Stomach (tissue), 19 donors: ENCODE measurements at places on chromosomes 12 and 14. TPM values are rescaled to one million over a fixed set of nuclear protein-coding genes. Genes with fewer than 3 reads are reported as not detected.

GRCh38 chr12:66708704-66709456 lies 30.0 kb upstream of the GRIP1 start:
- H3K36me3 ChIP-seq, result no peaks in the 10 kb centered on the region
- peak; percentile 29 for DNase-seq
- H3K4me1 ChIP-seq, result peaks cover 4% of the 10 kb centered on the region
- no peak overlapping the region for H3K27ac ChIP-seq
- H3K4me3 ChIP-seq, result no peak overlapping the region
- no peaks in the 10 kb centered on the region for H3K27me3 ChIP-seq

- H3K27me3 ChIP-seq, result peaks cover 16% of the 10 kb centered on the region
- DNase-seq, result no peak
- H3K4me3 ChIP-seq, result no peak overlapping the region
These were observed 164.7 kb downstream of the ADCK1 start for GRCh38 chr14:77964586-77964985.

The SMCO2 gene
- not detected for total RNA-seq

DNA sequence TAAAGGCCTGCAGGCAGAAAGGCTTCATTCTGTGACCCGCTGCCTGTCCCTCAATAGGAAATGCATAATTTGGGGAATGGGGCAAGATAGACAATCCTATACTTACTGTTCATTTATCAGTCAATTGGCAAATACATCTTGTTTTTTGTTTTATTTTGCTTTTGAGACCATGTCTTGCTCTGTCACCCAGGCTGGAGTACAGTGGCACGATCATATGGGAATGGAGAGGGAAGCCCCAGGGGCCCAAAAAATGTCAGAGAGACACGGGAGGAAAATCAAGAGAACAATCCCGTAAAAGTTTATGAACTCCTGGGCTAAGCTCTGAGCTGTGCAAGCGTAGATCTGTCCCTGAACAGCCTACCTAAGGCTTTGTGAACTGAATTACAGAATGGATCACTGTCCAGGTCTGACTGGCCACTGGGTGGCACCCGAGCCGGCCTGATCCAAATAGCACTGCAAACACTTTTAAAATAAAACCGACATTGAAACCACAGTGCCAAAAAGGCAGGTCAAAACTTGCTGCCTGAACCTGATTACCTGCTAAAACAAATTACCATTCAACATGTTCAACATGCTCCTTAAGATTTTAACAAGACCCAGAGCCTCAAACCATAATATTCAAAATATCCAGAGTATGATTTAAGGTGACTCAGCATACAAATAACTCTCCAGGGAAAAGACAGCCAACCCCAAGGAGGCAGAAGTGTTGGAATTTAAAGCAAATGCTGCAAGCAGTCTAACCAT lies 11.8 kb downstream of the COPS7A start:
- no peak overlapping the region for H3K4me3 ChIP-seq
- no peak overlapping the region for H3K27ac ChIP-seq
- DNase-seq, result peak; percentile 77
- H3K36me3 ChIP-seq, result peaks cover 34% of the 10 kb centered on the region

DNA sequence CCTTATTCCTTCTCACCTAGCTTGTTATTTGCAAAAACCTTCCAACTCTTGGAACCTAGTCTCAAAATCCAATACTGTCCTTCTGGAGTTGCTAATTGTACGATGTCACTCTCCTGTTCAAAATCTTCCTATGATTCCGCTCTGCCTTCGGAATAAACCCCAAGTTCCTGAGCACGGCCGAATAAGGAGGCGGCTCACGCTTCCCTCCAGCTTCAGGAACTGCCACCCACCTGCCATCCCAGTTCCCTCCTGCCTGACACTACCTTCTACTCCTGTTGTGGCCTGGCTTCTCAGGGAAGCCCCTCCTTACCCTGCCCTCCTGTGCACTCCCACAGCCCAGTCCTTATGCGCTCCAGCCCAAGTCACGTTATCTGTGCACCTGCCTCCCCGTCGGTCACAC lies 73.2 kb downstream of the SETD3 start:
- H3K36me3 ChIP-seq, result peaks cover 88% of the 10 kb centered on the region
- H3K4me1 ChIP-seq, result peaks cover 13% of the 10 kb centered on the region
- H3K27ac ChIP-seq, result no peak overlapping the region
- no peaks in the 10 kb centered on the region for H3K27me3 ChIP-seq
- H3K4me3 ChIP-seq, result no peak overlapping the region

DNA sequence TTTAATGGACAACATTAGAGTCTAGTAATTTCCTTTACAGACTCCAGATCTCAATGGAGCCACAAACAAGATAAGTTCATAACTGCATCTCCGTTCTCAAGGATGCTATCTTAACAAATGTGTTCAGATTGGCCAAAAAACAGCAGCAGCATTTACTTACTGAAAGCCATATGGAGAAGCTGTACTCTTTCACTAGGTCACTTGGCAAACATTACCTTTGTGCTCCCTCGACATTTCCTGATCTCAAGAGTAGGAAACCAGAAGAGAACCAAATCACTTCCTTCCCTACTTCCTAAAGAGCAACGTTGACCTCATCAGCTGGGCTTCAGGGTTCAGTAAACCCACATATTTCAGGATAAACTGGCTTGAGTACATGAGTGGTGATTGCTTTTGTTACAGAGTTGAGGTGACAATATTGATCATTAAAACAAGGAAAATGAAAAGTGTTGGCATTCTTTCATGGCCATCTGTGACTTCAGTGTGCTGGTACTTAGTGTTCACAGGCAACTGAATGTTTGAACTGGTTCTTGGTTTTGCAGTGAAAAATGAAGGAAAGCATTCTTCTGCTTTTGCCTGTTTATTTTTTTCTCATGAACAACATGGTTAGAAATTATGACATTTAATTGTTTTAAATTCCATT lies 449.6 kb downstream of the TMEM117 start:
- no peak for DNase-seq
- H3K4me3 ChIP-seq, result no peak overlapping the region
- H3K27ac ChIP-seq, result no peak overlapping the region
- H3K4me1 ChIP-seq, result peaks cover 10% of the 10 kb centered on the region
- no peaks in the 10 kb centered on the region for H3K27me3 ChIP-seq
- H3K36me3 ChIP-seq, result no peaks in the 10 kb centered on the region

DNA sequence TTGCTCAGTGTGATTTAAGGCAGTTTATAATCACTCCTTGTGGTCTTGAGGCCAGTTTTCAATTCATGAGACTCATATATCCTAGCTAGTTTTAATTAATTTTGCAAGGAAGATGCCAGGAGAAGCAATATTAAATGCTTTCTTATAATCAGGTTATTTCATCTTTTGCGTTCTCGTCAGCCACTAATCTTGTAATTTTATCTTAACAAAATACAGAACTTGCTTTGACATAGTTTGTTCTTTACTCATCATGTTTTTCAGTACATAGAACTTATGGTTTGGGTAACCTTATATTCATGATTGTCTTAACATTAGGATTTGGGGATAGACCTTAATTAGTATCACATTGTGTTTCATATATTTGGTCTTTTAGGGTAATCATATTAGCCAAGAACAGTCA lies 76.0 kb downstream of the LIN52 start:
- H3K27ac ChIP-seq, result no peak overlapping the region
- no peak overlapping the region for H3K4me3 ChIP-seq
- H3K36me3 ChIP-seq, result peaks cover 13% of the 10 kb centered on the region

The NAV3 gene
- 3.5 TPM for total RNA-seq

DNA sequence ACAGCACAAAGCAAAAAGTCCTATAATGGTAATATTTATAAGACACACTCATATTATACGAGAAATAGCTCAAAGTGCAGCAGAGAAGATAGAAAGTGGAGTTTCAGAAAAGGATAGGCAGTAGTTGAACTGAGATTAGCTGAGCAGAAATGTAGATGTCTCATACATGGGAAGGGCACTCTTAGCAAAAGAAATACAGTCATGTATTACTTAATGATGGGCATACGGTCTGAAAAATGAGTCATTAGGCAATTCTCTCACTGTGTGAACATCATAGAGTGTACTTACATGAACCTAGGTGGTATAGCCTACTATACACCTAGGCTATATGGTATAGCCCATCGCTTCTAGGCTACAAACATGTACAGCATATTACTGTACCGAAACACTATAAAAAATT lies 671.3 kb downstream of the RPS29 start:
- no peak overlapping the region for H3K27ac ChIP-seq
- no peaks in the 10 kb centered on the region for H3K36me3 ChIP-seq
- no peaks in the 10 kb centered on the region for H3K4me1 ChIP-seq
- DNase-seq, result no peak
- H3K4me3 ChIP-seq, result no peak overlapping the region

GRCh38 chr14:59464486-59465315 lies 479 bp downstream of the GPR135 start:
- no peaks in the 10 kb centered on the region for H3K36me3 ChIP-seq
- H3K27ac ChIP-seq, result peak overlapping the region; percentile 64
- peaks cover 20% of the 10 kb centered on the region for H3K4me1 ChIP-seq
- no peaks in the 10 kb centered on the region for H3K27me3 ChIP-seq

DNA sequence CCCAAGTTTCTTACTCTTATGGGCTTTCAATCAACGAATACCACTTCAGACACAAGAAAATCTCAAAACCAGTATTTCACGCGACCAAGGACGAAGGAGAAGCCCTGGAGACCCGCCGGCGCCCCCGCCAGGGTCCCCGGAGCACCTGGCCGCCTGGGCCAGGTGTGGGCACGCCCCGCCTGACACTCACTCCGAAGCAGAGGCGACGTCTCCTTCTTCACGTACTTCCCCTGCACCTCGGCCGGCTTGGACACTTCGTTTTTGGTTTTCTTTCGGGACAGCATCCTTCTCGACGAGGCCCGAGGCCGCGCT lies 466 bp downstream of the SAV1 start:
- peaks cover 43% of the 10 kb centered on the region for H3K4me1 ChIP-seq
- H3K36me3 ChIP-seq, result peaks cover 7% of the 10 kb centered on the region
- peak overlapping the region; percentile 75 for H3K4me3 ChIP-seq
- H3K27ac ChIP-seq, result peak overlapping the region; percentile 97
- no peaks in the 10 kb centered on the region for H3K27me3 ChIP-seq

- H3K27me3 ChIP-seq, result no peaks in the 10 kb centered on the region
- no peak for DNase-seq
- no peak overlapping the region for H3K4me3 ChIP-seq
- no peaks in the 10 kb centered on the region for H3K4me1 ChIP-seq
These were observed 47.2 kb downstream of the ALDH1L2 start for GRCh38 chr12:105036937-105037649.

The SLC6A12 gene
- total RNA-seq, result not detected

- no peak for DNase-seq
- no peaks in the 10 kb centered on the region for H3K27me3 ChIP-seq
- H3K36me3 ChIP-seq, result no peaks in the 10 kb centered on the region
- H3K4me1 ChIP-seq, result no peaks in the 10 kb centered on the region
- no peak overlapping the region for H3K4me3 ChIP-seq
These were observed 491.5 kb downstream of the SLC6A15 start for GRCh38 chr12:84421103-84421502.

- no peak overlapping the region for H3K4me3 ChIP-seq
- H3K27me3 ChIP-seq, result no peaks in the 10 kb centered on the region
- H3K36me3 ChIP-seq, result no peaks in the 10 kb centered on the region
- no peaks in the 10 kb centered on the region for H3K4me1 ChIP-seq
These were observed 54.0 kb upstream of the ELK3 start for GRCh38 chr12:96140174-96140573.

GRCh38 chr12:22406627-22407026 lies 72.1 kb upstream of the ST8SIA1 start:
- no peak overlapping the region for H3K4me3 ChIP-seq
- H3K27me3 ChIP-seq, result no peaks in the 10 kb centered on the region
- no peak overlapping the region for H3K27ac ChIP-seq
- H3K4me1 ChIP-seq, result no peaks in the 10 kb centered on the region
- no peaks in the 10 kb centered on the region for H3K36me3 ChIP-seq
- no peak for DNase-seq

- H3K4me3 ChIP-seq, result peak overlapping the region; percentile 87
- H3K36me3 ChIP-seq, result no peaks in the 10 kb centered on the region
These were observed 610 bp downstream of the TMTC2 start for GRCh38 chr12:82687021-82688011.

GRCh38 chr14:104941508-104942365 lies 17.1 kb downstream of the PLD4 start:
- H3K27ac ChIP-seq, result no peak overlapping the region
- no peaks in the 10 kb centered on the region for H3K27me3 ChIP-seq
- H3K4me3 ChIP-seq, result no peak overlapping the region
- no peak for DNase-seq
- peaks cover 3% of the 10 kb centered on the region for H3K36me3 ChIP-seq
- no peaks in the 10 kb centered on the region for H3K4me1 ChIP-seq

DNA sequence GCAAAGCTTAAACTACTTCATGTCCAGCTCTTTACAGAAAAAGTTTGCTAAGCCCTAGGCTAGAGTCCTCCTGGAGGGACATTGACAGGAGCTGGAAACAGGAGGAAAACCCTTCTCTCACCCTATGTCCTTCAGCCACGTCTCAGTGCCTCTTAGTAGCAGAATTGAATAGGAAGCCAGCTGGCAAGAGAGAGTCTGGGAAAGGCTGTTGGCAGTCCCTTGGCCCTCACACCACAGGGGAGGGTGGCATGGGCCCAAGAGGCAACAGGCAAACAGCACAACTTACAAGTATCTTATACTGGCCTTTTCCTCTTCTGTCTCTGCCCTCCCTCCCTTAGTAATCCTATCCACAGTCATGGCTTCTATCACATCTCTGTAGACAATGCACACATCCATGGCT lies 27.7 kb upstream of the DHRS2 start:
- no peaks in the 10 kb centered on the region for H3K27me3 ChIP-seq
- H3K4me3 ChIP-seq, result no peak overlapping the region
- H3K27ac ChIP-seq, result peak overlapping the region; percentile 87
- H3K36me3 ChIP-seq, result no peaks in the 10 kb centered on the region
- H3K4me1 ChIP-seq, result peaks cover 35% of the 10 kb centered on the region
- peak; percentile 81 for DNase-seq

The RARG gene
- total RNA-seq, result 3.6 TPM

DNA sequence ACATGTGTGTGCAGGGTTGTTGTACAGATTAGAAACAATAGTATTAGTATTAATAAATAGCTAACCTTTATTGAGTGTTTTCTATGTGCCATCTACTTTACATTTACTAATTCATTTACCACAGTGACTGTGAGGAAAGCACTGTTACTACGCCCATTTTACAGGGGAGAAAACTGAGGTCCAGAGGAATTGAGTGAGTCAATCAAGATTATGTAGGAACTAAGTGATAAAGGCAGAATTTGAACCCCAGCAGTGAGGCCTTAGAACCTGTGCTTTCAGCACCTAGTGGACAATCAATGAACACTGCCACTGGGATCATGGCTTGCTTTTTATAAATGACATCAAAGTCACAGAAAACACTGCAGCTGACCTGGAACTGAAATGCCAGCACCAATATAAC lies 28.2 kb downstream of the NT5DC3 start:
- H3K27me3 ChIP-seq, result no peaks in the 10 kb centered on the region
- H3K4me1 ChIP-seq, result peaks cover 7% of the 10 kb centered on the region
- H3K36me3 ChIP-seq, result peaks cover 36% of the 10 kb centered on the region

DNA sequence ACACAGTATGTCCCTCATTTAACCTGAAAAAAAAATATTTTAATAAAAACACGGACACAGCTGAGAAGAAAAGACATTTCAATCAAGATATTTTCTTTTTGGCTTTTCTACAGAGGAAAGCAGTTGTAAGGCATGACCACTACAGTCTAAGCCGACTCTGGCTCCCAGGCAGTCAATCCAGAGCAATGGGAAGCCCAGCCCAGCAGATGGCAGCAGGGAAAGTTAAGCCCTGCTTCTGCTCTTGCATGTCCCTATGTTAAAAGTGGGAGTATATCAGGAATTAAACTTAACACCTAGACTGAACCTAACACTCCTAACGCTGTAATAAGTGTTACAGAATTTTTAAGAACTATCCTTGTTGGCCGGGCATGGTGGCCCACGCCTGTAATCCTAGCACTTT lies 19.5 kb upstream of the HAL start:
- H3K4me1 ChIP-seq, result no peaks in the 10 kb centered on the region
- H3K4me3 ChIP-seq, result no peak overlapping the region
- peak; percentile 32 for DNase-seq
- no peak overlapping the region for H3K27ac ChIP-seq
- peaks cover 27% of the 10 kb centered on the region for H3K36me3 ChIP-seq
- no peaks in the 10 kb centered on the region for H3K27me3 ChIP-seq
